Type B pancreatic cell (in vitro differentiated cells): ENCODE measurements at places on chromosomes 5 and 9.

GRCh38 chr5:140205952-140206351 lies 31.0 kb downstream of the CYSTM1 start:
- no peak for DNase-seq

DNA sequence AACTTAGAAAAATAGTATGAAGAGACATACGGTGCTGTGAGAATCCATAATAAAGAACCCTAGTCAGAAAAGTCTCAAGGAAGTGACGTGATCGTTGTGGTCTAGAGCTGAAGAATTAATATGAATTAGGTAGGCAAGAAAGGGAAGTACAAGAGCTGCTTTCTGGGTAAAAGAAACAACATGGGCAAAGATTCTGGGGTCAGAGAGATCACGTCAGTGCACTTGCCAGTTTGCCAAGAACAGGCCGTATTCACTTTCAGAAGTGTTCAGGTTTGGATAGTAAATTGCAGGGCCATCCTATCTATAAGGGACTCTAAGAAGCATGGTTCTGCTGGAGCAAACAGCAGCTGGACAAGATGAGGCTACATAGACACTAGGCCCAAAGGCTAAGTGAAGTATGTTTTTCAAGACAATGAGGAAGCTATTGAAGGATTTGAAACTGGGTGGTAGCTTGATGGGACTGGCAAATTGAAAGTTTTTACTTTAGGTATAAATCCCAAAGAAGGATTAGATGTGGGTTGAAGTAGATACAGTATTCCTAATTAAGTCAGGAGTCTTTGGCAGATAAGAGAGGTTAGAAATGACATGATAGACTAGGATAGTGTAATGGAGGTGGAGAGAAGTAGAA lies 4.8 kb upstream of the CHD1 start:
- no peak for DNase-seq

DNA sequence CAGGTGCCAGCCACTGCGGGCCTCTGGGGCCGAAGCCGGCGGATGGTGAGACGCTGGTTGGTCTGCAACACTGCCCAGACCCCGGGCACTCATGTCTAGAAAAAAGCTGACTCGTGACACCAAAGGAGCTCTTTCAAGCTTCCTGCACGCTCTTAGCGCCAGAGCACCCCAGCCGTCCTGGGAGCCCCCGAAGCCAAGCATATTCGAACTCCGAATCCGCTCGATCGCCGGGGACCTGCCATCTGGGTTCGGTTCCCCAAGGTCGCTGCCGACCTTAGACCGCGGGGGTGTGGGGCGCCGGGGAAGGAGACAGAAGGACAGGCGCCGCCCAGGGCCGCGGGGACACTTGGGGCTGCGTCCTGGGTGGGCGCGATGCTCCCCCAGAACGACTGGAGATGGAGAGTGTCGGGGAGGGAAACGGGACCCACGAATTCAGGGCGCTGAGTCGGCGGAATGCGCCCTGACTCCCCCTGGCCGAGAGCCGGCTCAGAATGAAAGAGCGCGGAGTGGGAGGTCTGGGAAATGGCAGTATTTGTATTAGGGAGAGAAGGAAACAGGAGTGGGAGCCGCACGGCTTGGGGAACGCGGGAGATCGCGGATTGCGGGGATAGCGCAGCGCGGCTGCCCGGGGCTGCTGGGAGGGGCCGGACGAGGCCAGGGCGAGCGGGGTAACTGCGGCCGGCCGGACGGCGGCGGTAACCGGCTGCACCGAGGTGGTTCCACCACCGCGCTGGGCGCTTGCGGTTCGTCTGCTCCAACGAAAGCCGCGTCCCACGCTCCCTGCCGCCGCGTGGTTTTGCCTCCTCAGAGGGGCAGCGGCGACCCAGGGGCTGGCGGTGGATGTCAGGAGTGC lies 20.1 kb upstream of the MARCHF6 start:
- peak; percentile 67 for DNase-seq

DNA sequence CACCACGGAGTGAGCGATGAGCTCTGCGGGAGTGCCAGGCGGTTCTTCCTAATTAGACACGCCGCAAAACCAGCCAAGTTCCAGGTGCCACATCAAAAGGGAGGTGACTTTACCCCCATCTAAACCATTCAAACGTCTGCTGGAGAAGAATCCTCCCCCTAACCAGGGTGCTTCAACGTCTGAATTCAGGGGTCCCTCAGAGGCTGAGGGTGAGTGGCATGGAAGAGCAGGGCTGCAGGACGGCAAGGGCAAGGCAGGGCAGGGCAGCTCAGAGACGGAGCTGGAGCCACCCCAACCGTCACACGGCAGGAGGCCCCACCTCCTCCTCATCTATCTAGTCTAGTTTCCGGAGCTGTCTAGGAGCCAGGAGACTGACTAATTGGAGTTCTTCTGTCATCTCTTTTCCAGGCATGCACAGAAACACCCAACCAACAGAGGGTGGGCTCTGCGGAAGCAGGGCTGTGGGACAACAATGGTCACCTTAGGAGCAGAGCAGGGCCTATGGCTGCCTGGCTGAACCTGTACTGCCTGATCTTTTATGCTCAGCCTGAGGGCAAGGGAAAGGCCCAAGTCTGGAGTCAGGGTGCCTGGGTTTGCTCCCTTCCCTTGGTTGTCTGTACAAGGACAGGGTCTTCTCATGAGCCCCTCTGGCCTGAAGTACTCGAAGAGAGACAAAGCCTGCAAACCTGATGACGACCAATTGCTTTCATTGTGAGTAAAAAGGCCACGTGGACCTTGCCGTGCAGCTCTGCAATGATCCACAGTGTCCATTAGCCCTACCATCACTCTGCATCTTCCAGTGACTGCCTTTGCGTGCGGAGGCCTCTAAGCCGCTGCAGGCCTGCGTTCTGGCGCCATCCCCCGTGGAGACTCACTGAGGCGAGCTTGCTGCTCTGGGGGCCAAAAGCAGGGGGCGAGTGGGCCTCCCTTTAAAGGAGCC lies 81.0 kb upstream of the SLC25A51 start:
- no peak for DNase-seq
